ENCODE measurements at places on chromosomes 6 and 20. TPM values are rescaled to one million over a fixed set of nuclear protein-coding genes. Genes with fewer than 3 reads are reported as not detected.

Gene OR2B6
- not detected for polyA plus RNA-seq

Gene SPINT3
- polyA plus RNA-seq: not detected

Gene TGM2
- 35.2 TPM for polyA plus RNA-seq

Gene C6orf132
- 3.6 TPM for polyA plus RNA-seq

Gene FAM162B
- polyA plus RNA-seq: 9.1 TPM

Gene CTAGE9
- not detected for polyA plus RNA-seq

Gene AKAP12
- polyA plus RNA-seq: 198 TPM

- DNase-seq: no peak
Measured at GRCh38 chr6:55819811-55820210, 55.6 kb downstream of the BMP5 start.

DNA sequence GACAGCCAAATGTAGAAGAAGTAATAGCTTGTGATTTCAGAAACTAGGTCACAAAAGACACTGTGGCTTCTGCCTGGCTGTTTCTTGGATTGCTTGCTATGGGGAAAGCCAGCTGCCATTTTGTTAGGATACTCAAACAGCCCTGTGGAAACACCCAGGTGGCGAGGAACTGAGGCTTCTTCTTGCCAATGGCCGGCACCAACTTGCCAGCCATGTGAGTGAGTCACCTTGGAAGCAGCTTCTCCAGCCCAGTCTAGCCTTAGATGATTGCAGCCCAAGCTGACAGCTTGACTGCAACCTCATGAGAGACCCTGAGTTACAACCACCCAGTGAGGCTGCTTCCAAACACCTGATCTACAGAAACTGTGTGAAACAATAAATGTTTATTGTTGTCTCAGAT lies 11.9 kb upstream of the KIAA1755 start:
- no peak for DNase-seq

DNA sequence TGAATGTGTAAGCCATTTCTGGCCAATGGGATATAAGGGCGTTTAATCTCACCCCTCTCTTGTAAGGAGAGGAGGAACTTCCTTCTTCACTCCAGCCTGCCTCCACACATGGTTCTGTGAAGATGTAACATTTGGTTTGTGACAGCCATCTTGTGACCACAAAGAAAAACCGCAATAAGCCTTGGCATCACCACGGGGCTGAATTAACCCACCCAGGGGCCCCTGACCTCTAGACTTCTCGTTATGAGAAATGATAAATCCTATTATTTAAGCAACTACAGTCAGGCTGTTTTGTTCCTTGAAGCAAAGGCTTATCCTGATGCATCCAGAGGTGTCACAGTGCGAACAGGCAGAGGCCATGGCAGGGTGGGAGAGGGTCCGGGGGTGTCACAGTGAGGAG lies 139.7 kb downstream of the CDC5L start:
- DNase-seq: no peak

DNA sequence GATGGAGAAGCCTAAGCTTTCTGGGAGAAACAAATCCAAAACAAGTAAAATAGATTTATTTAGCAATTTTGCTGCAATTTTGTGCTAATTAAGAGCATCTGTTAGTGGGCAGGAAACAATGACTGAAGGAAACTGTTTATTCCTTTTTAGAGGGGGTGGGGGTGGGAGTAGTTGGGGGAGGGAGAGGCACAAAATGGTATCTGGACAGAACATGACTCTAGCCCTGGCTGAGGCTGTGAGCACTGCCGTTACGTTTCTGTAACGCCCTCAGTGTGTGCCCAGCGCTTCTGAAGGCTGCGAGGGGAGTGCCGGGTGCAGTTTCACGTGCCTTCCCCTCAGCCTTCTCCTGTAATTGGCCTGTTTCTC lies 28.8 kb downstream of the METTL24 start:
- DNase-seq: no peak

- DNase-seq: no peak
Measured at GRCh38 chr20:1538655-1539054, 18.9 kb downstream of the SIRPD start.

GRCh38 chr6:138450445-138450844 lies 46.4 kb downstream of the HEBP2 start:
- no peak for DNase-seq

- DNase-seq: no peak
Measured at GRCh38 chr6:73329201-73329600, 24.9 kb downstream of the DPPA5 start.

DNA sequence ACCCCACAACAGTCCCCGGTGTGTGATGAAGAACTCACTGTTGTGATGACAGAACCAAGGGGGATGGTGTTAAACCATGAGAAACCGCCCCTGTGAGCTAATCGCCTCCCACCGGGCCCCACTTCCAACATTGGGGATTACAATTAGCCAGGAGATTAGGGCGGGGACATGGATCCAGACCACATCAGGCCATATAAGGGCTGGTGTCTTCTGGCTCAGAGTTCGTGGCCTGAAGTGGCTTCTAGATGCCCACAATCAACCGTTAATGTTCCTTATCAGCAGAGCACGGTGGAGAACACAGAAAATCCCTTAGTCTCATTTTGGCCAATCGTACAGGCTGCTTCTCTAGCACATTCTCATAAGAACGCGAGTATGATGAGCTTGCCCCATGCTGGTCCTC lies 10.9 kb upstream of the MAS1 start:
- DNase-seq: no peak

GRCh38 chr6:101605874-101606273 lies 212.4 kb downstream of the GRIK2 start:
- no peak for DNase-seq

GRCh38 chr6:161232010-161232409 lies 41.9 kb downstream of the AGPAT4 start:
- no peak for DNase-seq

GRCh38 chr6:137307163-137307854 lies 88.1 kb upstream of the IFNGR1 start:
- no peak for DNase-seq
